ENCODE measurements at places on chromosomes 1 and 21.

- no peak for DNase-seq
These were observed 302.7 kb downstream of the HHAT start for GRCh38 chr1:210631399-210631798.

GRCh38 chr1:63142001-63142400 is 180.4 kb upstream of the FOXD3 start:
- no peak for DNase-seq

DNA sequence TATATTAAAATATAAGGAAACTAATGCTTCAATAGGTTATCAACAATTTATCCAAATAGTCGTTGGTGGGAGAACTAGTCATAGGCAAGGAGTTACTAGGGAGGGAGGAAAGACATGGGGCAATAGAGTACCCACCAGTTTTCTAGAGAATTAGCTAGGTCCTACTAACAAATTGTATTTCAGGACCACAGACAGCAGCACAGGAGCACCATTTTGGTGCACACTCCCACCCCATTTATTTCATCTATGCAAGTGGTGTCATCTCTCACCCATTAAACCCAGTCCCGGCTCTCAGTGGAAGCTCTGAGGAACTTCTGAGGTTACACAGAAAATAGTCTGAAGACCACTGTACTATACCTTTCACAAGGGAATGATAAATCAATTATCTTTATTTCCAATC is 89.0 kb upstream of the BCAR3 start:
- no peak for DNase-seq

DNA sequence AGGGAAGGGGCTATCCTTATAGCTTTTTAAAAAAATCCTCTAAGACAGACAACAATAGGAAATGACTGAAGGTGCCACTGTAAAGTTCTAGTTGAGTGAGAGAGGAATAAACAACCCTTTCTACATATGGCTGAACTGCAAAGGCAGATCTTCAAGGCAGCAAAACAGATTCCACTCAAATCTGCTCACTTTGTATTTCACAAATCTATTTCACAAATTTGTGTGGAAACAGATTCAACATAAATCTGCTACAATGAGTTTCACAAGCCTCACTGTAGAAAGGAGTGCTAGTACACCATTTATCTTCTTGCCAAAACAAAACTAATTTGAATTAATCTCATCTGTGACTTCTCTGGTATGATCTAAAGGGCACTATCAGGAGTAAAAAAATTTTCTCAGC is 451.3 kb downstream of the PLA2G4A start:
- DNase-seq = no peak

- DNase-seq = no peak
These were observed 38.5 kb downstream of the MSTO1 start for GRCh38 chr1:155648207-155649147.

GRCh38 chr1:58683519-58683918 is 16.3 kb downstream of the MYSM1 start:
- DNase-seq = no peak

DNA sequence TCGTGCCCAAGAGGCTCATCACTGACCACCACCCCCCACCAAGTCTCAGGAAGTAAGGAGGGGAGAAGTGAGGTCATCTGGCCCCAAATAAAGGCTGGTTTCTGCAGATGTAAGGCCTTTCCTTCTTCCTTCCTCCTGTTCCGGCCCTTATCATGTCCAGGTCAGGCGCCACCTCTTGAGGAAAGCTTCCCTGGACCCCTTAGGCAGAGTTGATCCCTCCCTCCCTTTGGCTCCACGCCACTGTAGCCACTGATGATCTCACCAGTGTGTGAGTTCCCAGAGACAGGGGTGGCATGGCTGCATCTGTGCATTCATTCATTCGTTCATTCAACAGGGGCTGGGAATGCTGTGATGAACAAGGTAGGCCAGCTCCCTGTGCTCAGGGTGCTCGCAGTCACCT is 59.2 kb downstream of the TAS1R2 start:
- DNase-seq = no peak

DNA sequence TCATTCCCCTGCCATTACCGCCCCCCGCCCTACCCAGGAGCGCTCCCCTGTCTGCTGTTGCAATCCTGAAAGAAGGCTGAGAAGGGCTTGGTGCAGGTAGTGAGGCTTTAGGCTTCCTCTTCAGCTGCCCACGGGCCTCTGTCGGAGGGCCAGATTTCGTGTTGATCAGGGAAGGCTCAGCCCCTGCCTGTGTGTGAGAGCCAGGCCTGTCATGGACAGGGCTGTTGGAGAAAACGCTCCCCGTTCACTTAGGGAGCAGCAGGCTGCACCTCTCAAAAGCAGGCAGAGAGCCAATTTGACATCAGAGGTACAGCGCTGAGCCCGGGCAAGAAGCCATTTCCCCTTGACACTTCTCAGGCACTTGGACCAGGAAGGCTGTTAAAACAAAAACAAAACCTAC is 19.0 kb downstream of the TEX35 start:
- DNase-seq = no peak
